AG08396 (cell line): ENCODE measurements at places on chromosomes 6 and 20.

- no peak for DNase-seq
Measured at GRCh38 chr20:4167261-4168021, 152.1 kb upstream of the RNF24 start.

GRCh38 chr6:12393100-12393499 lies 102.9 kb downstream of the EDN1 start:
- no peak for DNase-seq

GRCh38 chr6:23841116-23841515 lies 284.9 kb upstream of the NRSN1 start:
- DNase-seq, result no peak

- no peak for DNase-seq
Measured at GRCh38 chr20:50801747-50802125, 6.9 kb downstream of the BCAS4 start.

- DNase-seq, result peak; percentile 38
Measured at GRCh38 chr6:41167173-41167963, 4.5 kb upstream of the TREM2 start.

GRCh38 chr20:25280574-25281535 lies 33.0 kb downstream of the PYGB start:
- DNase-seq, result no peak

DNA sequence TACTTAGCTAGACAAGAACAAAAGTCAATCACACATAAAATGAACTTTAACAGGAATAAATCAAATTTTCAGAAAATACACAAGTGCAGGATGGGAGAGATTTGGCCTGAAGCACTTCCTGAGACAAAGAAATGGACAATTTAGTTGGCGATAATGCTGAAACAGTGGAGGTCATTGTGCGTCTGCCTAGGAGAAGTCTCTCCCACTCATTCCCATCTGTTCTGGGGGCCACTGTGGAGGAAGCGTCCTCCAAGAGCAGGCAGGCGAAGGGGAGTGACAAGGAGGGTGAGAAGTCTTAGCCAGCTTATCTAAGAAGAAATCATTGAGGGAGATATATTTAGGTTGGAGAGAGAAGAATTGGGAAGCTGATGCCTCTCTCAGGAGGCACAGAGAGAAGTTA lies 10.2 kb upstream of the TMEM242 start:
- DNase-seq, result no peak

DNA sequence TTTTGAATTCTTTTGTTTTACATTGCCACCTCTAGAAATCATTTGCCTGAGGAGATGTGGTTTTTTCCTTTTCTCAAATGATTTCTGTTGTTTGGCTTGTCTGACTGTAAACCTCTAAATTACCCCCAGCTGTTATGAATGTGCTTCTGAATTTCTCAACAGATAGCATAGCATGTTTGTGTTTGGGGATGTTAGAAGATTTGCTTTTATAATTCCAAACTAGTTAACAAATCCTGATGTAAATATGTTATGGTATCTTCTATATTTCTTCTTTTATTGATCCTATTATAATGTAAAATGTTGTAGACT lies 31.6 kb upstream of the EZR start:
- no peak for DNase-seq
